ENCODE measurements at places on chromosomes 13 and 19.
A peak's percentile ranks its signal among the peaks of the same experiment; 100 is the strongest.

DNA sequence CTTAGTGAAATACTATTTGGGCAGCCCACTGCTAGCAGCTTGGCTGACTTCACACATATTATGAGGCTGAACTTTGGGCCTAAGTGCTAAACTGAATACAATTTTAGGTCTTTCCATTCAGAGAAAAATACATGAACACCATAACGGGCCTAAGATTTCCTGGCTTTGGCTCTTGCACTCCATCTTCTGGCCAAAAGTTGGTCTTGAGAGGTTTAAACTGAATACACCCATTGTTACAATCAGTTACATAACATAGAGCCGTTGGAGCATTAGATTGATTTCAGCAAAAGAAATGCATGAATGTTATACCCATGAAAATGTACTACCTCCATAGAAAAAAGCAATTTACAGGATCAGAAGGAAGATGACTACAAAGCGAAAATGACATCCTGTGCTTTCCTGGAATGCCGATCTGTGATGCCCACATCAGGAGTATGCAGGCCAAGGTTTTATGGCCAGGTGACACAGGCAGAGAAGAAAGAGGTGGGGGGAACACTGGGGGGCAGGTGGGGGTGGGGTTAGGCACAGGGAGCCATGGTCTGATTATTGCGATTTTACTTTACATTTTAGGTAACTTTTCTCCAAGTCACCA, 11.1 kb upstream of the SHISA2 start:
- DNase-seq: no peak

DNA sequence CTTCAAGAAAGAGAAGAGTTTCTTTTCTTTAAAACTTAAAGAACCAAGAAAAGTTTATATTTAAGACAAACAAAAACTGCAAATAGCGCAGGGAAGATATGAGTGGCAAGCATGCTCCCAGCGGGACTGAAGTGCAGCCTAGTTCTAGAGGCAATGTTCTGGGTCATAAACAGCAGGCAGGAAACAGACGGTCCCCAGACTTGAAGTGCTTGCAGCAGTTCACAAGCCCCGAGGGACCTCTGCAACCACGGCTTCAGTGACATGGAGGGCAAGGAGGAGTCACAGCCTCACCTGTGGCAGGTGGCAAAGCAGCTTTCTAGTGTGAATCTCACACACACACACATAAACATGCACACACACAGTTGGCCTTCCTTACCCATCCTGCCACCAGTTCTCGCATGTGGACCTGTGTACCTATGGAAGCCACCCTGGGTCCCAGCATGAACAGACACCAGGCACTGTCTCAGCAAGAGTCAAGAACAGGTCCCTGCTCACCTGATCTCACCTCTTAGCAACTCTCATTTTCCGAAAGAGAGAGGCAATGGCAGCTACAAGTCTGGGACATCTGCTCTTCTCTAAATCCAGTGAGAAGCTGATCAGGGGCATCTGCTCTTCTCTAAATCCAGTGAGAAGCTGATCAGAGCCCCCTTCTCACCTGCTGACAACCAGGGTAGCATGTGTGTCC, 162.0 kb downstream of the EFNB2 start:
- peak; percentile 4 for DNase-seq

DNA sequence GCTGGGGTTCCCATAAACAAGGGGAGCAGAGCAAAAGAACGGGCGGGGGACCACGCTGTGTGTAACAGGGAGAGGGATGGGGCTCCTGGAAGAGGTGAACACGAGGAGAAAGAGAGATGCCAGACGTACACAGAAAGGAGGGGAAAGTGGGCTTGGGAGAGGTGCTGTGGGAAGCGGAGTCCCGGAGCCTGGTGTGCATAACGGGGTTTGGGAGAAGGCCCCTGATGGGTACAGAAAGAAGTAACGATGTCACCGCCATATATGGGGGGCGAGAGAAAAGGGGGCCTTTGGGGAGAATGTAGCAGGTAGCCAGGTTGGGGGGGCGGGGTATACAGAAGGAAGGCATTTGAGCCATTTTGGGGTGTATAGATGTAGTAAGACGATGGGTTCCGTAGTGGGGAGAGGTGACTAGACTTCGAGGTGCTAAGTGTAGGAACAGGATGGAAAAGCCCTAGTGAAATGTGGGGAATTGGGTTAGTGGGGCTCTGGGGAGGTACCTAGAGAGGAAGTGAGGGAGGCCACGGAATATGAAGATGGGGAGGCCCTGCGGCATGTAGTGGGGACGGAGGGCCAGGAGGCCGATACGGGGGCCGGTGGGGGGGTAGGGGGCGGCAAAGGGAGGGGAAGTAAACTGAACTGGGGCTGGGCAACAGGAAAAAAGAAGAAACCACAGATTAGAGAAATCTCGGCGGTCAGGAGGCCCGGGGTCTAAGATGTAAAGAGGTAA, 787 bp downstream of the ZNF580 start:
- no peak for DNase-seq

GRCh38 chr19:48544856-48545750, 6.9 kb upstream of the SULT2B1 start:
- no peak for DNase-seq

- no peak for DNase-seq
Observed at GRCh38 chr13:40149611-40150274, 494.3 kb downstream of the COG6 start.

- no peak for DNase-seq
Observed at GRCh38 chr13:75766636-75767035, 130.5 kb downstream of the LMO7 start.

DNA sequence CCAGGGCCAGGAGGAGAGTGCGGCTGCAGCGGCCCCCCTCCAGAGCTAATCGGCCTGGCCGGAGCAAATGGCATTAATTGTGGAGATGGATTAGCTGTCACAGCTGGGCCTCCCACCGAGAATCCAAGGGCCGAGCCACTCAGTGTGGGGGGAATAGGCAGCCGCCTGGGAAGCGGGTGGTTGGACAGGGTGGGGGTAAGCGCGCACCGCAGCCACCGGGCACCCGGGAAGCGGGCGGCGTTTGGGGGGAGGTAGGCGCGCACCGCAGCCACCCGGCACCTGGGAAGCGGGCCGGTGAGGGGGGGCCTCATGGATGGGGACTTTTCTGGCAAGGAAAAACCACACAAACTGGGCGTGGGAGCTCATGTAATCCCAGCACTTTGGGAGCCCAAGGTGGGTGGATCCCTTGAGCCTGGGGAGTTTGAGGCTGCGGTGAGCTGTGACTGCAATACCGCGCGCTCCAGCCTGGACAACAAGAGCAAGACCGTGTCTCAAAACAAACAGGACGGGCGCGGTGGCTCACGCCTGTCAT, 9.7 kb downstream of the R3HDM4 start:
- no peak for DNase-seq

GRCh38 chr13:113938716-113939115, 35.2 kb downstream of the C13orf46 start:
- no peak for DNase-seq

- no peak for DNase-seq
Observed at GRCh38 chr19:15246198-15246481, 13.9 kb upstream of the EPHX3 start.

Measured in GM19239 (cell line).